Stimulated activated CD8-positive, alpha-beta memory T cell treated with anti-CD3 and anti-CD28 coated beads, Interleukin-15, amount 100 ng/mL, for 4 hours (primary cell): ENCODE measurements at places on chromosomes 13 and 19.

DNA sequence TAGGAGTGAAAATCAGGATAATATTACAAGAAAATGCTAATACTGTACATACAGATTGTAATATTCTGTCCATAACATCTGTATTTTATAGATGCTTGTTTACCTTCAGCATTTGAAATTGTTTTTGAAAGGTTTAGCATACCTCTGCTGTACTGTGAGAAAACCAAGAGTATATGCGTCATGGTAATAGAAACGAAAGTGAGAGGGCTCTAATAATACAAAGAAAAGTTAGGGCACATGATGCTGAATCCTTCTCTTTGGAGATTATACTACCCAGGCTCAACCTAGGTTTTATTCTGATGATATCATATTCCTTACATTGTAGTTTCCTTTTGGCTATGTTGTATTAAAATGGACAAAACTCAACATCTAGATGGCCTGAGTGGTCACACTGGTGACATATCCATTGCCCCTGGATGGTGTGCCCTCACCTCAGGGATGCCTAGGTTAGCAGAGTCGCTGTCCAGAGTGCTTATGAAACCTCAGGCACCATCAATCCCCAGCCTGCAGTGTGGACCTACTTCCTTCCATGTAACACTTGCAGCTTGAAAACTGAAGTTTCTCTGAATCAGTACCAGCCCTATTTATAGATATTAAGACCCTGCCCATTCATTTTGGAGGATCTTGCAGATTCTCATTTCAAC is 253.7 kb downstream of the KCTD12 start:
- DNase-seq = no peak

DNA sequence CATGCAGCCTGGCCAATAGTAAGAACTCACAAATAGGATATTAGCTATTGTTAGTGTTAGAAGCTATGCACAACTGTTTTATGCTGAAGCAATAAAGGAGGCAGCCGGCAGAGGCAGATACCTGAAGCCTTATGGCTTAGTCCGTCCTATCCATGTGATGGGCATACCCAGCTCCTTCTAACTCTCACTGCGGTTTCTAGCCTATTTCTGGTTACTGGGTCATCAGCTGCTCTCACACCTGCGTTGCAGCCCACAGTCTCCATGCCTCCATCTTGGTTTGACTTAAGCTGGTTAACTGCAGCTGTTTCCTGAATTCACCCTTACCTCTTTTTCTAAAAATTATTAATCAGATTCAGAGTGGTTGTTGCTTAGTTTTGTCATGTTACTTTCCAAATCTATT is 40.5 kb upstream of the CNMD start:
- DNase-seq = no peak

- DNase-seq = no peak
Measured at GRCh38 chr13:44135566-44135965, 238.1 kb upstream of the SERP2 start.

DNA sequence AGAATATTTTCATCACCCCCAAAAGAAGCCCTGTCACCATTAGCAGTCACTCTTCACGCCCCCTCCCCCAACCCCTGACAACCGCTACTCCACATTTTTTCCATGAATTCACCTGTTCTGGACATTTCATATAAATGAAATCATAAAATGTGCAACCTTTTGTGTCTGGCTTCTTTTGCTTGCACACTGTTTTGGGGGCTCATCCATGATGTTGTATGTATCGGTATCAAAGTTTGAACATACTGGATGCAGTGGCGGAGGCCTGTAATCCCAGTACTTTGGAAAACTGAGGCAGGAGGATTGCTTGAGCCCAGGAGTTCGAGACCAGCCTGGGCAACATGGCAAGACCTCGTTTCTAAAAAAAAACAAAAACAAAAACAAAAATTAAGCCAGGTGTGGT is 7.2 kb downstream of the GADD45B start:
- DNase-seq = no peak

- DNase-seq = no peak
Measured at GRCh38 chr19:6564393-6564792, 26.6 kb downstream of the CD70 start.

DNA sequence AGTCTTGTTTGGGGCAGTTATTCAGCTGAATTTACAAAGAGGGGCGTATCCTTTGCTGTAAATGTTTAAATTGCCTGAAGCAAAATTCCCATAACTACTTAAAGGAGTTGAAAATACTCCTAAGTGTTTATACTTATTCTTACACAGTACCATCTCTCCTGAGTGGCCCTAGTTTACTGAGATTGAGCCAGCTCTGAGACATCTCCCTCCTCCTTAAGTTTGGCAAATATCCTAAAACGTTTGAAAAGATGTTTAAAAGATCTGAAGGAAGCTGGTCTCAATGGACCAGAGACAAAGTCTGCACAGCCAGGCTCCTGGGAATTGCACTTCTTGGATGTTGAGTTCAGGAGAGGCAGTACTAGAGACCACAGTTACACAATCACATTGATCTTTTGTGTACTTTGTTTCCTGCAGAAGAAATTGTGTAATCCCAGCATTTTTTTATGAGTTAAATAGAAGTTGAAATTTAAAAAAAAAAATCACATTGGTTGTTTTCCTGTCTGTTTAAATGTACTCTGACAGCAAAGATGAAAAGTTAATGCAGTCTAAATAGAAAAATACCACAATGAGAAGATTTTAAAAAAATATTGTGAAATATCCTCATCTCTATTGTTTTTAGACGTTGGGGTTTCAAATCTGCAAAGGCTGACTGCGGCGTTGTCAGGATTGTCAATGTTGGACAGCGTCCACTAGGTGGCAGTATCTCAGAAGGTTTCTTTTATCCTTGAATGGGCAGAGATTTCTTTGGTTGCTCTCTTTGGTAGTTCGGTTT is 20.7 kb downstream of the TNFSF11 start:
- no peak for DNase-seq

- DNase-seq = no peak
Measured at GRCh38 chr13:63864171-63864902, 2448.7 kb upstream of the PCDH20 start.

- no peak for DNase-seq
Measured at GRCh38 chr19:42419309-42419708, 7.9 kb downstream of the LIPE start.

DNA sequence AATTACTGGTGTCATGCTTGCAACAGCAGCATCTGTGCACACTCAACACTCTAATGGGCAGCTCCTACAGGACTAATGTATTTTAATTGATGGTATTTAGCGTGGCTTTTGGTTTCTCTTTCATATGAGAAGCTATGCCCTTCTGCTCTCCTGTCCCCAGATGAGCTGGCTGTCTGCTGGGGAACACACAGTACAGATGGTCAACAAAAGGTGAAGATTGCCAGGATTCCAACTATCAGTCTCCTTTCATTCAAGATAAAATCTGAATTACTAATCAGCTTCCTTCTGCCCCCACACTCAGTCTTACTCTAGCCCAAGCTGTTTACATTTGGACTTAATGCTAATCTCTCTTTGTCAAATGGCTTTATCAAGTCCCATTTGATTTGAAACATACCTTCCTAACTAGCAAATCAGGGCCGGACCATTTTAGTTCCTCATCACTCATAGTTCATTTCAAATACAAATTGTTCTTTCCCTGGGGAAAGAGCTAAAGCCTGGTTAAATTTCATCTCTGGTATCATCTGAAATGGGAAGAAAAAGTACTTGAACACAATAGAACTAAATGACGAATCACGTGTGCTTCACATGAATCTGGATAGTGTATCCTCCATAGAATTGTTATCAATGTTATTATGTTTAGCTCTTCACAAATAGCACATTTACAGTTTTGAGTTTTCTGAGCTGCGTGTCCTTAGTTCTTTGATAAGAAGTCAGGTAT is 988.0 kb downstream of the PCDH17 start:
- DNase-seq = no peak

GRCh38 chr19:18665771-18666202 is 17.7 kb upstream of the CRTC1 start:
- DNase-seq = no peak

GRCh38 chr13:73369095-73369494 is 310.3 kb downstream of the KLF5 start:
- no peak for DNase-seq

DNA sequence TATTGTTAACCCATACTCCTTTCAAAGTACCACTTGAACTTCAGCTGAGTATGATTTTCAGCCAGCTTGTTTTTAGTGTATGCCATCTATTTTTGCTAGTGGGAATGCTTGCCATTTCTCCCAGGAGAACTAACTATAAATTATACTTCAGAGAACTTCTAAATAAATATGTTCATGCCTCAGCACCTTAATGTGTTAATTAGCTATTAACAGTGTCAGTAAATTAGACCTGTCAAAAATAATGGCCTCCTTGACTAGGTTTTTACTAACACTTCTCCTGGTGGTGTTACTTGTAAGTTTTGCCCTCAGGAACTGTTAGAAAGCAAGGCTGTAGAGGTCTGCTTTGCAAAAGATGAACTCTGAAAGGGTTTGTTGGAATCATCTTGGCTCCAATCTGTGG is 4.5 kb downstream of the CLDN10 start:
- no peak for DNase-seq

DNA sequence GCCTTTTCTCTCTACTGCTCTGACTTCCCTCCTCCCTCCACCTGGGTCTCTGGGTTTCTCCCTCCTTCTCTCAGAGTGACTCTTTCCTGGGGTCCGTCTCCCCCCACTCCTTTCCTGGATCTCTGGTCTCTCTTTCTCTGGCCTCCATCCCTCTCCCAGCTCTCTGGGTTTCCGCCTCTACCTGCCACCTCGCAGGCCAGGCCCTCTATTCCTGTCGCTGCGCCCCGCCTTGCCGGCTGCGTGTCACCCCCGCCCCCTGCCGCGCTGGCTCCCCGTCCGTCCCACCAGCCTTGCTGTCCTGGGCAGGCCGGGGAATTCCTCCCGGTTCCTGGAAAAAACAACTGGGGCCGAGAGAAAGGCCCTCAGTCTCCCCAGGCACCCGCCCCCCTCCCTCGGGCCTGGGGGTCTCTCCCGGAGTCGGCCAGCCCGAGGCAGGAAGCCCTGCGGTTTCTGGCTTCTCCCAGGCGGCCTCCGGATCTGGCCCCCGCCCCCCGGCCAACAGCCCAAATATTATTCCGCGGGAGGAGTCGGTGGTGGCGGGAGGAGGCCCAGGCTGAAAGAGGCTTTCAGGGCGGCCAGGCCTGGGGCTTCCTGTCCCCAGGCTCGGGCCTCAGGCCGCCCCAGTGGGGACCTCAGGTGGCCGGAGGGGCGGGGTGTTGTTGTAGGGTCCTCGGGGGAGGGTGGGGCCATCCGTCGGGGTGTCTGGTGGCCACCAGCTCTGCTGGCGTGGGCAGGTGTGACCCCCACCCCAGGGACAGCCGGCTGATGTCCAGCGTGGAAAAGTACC is 9.3 kb downstream of the IRF2BP1 start:
- DNase-seq = no peak

GRCh38 chr13:45718992-45719391 is 16.9 kb downstream of the CBY2 start:
- DNase-seq = no peak

DNA sequence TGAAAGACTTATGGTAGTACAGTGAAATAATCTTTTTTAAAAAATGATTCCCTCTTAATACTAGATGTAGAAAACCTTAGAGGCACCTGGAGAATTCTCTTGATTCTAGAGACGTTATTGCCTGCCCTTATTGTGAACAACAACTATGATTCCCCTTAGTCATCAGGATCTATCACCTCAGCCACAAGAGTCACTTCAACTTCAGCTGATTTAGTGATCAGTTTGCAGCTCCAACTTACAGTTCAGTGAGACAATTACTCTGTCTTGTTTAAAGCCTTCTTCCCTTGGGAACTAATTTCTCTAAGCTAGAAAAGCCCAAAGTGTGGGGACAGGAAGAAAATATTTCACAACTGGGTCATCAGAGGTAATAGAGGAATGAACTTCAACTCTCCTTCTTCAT is 254.3 kb upstream of the SLITRK1 start:
- DNase-seq = no peak

DNA sequence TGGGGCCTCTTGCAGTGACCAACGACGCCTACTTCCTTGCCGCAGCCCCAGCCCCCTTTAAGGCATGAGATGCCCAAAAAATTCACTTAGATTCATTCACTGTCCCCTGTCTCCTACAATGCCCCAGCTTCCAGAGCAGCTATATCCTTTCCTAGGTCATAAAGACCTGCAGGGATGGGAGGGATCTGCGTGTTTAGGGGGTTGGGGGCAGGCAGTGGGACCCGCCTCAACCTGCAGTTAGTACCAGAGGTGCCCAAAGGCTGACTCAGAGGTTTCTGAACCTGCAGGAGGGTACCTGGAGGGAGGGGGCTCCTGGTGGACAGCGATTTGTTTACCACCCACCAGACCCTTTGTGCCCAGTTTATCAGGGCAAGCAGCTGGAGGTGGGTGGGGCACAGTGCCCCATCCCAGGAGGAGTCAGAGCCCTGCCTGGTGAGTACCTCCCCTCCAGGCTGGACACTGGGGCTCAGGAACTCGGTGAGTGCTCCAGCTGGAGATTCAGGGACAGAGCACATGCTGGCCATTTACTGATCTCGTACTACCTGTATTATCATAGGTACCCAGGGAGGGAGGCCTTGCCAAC is 10.1 kb downstream of the RPS28 start:
- DNase-seq = no peak

DNA sequence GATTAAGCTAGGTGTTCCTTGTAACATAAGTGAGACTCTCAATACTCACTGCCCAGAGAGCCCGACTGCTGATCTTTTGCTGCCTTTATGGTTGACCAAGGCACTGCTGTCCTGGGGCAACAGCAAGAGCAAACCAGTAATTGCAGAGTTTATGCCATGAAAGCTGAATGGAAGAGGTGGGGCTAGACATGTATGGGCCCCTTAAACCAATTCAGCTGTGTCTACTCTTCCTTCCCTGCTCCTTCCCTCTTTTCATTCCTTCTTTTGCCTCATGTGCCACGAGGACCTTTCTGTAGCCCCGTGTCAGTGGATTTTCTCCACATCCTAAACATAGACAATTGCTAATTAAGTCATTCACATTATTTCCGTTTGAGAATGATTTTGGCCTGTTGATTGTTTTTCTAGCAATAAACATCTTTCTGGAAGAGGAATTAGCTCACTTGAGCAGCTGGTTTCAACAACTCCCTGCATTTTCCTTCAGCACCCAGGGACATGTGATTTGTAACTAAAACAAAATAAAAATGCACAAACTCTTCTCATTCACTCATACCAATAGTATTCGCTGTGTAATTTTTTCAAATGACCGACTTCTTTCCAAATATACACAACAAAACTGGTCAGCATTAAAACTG is 40.5 kb downstream of the RAP2A start:
- no peak for DNase-seq

DNA sequence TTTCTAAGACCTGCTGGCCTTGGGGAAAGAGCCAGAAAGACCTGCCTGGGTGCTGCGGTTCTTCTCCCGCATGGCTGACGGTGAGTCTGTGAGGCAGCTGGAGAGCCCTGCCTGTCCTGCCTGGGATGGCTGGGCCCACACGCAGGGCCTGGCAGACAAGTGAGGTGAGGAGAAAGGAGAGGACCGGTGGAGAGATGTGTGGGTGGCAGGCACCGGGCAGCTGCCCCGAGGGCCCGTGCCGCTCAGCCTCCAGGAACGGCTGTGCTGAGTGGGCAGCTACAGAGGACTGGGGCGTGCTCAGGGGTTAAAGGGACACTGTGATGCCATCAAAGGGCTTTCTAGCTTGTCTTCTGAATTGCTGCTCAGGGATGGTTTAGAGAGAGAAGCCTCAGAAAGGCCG is 53.8 kb downstream of the MLLT1 start:
- DNase-seq = no peak
